Upper lobe of right lung (tissue), 1 donor: ENCODE measurements at places on chromosomes 1 and 21. TPM values are rescaled to one million over a fixed set of nuclear protein-coding genes. Genes with fewer than 3 reads are reported as not detected.

The FCRL1 gene
- total RNA-seq = 1.4 TPM

The ORC1 gene
- 0.43 TPM for total RNA-seq

The AMIGO1 gene
- total RNA-seq = 13.3 TPM

The LY9 gene
- 3.3 TPM for total RNA-seq

The KCNH1 gene
- total RNA-seq = not detected

The PADI3 gene
- not detected for total RNA-seq

The RPTN gene
- total RNA-seq = not detected

The JAM2 gene
- 38.6 TPM for total RNA-seq

The TNFRSF14 gene
- total RNA-seq = 133 TPM

The BNIPL gene
- 5.2 TPM for total RNA-seq

The SCAMP3 gene
- total RNA-seq = 70.9 TPM

The GPR37L1 gene
- 0.06 TPM for total RNA-seq

The TRIM67 gene
- not detected for total RNA-seq

The RCSD1 gene
- 14.8 TPM for total RNA-seq

The CD5L gene
- total RNA-seq = 0.93 TPM

The SPEN gene
- total RNA-seq = 53.1 TPM

The TBX15 gene
- total RNA-seq = 0.64 TPM

The OR2T4 gene
- not detected for total RNA-seq

The PEX19 gene
- 64.2 TPM for total RNA-seq

The SPRR2A gene
- not detected for total RNA-seq

The PRDM2 gene
- total RNA-seq = 46.7 TPM

The BGLAP gene
- total RNA-seq = 2.4 TPM

The BRDT gene
- not detected for total RNA-seq
